Naive thymus-derived CD8-positive, alpha-beta T cell (primary cell): ENCODE measurements at places on chromosomes 13 and 19. TPM values are rescaled to one million over a fixed set of nuclear protein-coding genes. Genes with fewer than 3 reads are reported as not detected.

Gene ZBTB7A
- total RNA-seq, result 59.9 TPM

Gene KIR2DL3
- 0.23 TPM for total RNA-seq

Gene ZIK1
- 24.9 TPM for total RNA-seq

Gene SHISA2
- 1.1 TPM for total RNA-seq

Gene TMEM38A
- total RNA-seq, result 2.5 TPM

Gene ZNF221
- 5.6 TPM for total RNA-seq

- H3K4me1 ChIP-seq, result no peaks in the 10 kb centered on the region
- peak overlapping the region; percentile 27 for H3K27ac ChIP-seq
- no peak overlapping the region for H3K4me3 ChIP-seq
Observed at GRCh38 chr19:19296953-19297689, 23.2 kb downstream of the SUGP1 start.

- no peak overlapping the region for H3K4me3 ChIP-seq
- no peak for DNase-seq
- peaks cover 42% of the 10 kb centered on the region for H3K27me3 ChIP-seq
Observed at GRCh38 chr19:39082167-39082566, 2.0 kb upstream of the ACP7 start.

DNA sequence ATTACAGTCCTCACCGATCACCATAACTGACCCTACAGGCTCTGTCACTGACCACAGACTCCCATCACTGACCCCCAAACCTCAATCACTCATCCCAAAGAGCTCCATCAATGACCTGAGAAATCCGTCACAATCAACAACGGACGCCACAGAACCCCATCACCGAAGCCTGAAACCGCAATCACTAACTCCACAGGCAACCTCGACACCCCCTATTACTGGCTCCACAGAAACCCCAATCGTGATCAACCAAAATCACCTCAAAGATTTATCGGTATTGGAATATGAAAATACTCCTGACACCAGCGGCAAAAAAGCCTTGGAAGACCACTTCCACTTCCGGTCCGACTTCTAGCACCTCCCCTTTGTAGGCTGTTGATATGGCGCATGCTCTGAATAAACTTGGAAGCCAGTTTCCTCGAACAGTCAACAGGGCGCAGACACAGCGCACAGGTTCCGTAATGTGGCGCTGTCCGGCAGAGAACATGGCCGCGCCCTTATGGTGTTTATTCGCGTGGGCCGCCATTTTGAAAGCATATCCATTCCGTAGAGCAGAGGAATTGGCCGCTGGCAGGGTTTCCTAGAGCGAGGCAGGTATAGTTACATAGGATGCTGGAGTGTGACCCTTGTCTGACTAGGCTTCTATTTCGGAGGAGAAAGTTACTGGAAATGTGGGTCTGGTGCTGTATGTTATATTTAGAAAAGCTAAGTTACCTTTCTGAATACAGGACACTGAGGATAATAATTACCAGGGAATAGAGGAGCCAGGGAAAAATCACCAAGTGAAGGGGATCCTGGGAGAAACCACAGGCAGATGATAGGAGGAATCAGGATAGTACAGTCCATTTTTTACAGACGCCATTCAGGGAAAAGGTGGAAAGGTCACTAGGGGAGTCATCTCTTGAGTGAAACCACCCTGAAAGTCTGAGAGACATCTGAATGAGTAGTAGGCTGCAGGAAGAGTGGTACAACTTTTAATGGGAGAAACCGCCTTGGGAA lies at the start of gene ZNF585A:
Gene ZNF585A, minus strand, starts transcription at position 328 of the 999 bp plus-strand sequence. CDS start 2,785 bp downstream, outside the sequence.
- H3K4me1 ChIP-seq, result no peaks in the 10 kb centered on the region
- H3K27me3 ChIP-seq, result no peaks in the 10 kb centered on the region
- H3K36me3 ChIP-seq, result peaks cover 43% of the 10 kb centered on the region
- H3K4me3 ChIP-seq, result no peak within 1 kb of the TSS
- peak; percentile 87 for DNase-seq
- H3K27ac ChIP-seq, result no peak within 1 kb of the TSS

DNA sequence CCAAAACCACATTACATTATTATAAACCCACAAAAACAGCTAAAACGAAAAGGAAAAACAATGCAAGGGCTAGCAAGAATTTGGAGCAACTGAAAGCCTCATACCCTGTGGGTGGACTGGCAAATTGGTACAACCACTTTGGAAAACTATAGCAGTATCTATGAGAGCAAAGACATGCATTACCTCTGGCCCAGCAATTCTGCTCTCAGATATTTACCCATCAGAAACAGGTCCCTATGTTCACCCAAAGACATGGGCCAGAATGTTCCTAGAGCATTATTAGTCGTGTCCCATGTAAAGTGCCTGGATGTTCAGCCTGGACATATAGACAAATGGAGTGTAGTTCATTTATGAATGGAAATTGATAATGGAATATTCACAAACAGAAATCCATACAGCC lies 27.9 kb downstream of the POP4 start:
- no peak for DNase-seq
- H3K27ac ChIP-seq, result no peak overlapping the region
- H3K4me3 ChIP-seq, result no peak overlapping the region

- no peak for DNase-seq
- H3K4me3 ChIP-seq, result no peak overlapping the region
- no peaks in the 10 kb centered on the region for H3K27me3 ChIP-seq
- H3K36me3 ChIP-seq, result peaks cover 6% of the 10 kb centered on the region
Observed at GRCh38 chr13:34533941-34534340, 408.1 kb upstream of the NBEA start.

DNA sequence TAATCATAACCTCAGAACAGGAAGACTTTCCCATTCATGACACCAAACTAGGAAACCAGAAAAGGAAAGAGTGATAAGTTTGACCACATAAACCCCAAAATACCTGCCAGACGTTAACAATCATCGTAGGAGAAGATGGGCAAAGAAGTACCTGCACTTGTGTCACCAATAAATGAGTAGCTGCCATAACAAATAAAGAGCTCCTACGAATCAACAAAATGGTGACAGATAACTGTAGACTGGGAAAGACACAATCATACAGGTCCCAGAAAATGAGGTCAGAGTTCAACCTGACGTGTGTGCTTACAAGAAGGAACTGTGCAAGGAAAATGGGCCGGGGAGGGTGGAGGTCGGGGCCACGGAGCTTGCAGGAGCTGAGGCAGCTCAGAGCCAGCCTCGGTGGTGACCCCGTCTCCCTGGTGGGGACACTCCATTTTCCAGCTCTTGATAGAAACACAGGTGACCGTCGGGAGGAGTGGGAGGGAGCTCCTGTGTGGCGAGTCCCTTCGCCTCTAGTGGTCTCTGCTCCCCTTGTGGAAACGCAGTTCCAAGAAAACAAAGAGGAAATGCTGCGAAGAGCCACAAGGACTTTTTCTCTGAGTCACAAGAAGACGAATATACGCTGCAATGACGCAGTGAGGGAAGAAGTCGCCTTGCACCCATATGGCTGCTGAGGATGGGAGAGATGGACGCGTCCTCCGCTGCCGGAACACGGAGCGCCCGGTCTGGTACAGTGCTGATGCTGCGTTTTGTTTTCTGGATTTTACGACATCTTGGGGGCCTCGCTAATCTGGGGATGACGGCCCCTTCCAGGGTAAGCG lies 9.5 kb downstream of the PIP5K1C start:
- H3K4me3 ChIP-seq, result no peak overlapping the region
- H3K27me3 ChIP-seq, result no peaks in the 10 kb centered on the region
- H3K36me3 ChIP-seq, result no peaks in the 10 kb centered on the region
- H3K4me1 ChIP-seq, result peaks cover 39% of the 10 kb centered on the region
